Neural crest cell (in vitro differentiated cells): ENCODE measurements at places on chromosomes 5 and 9. TPM values are rescaled to one million over a fixed set of nuclear protein-coding genes. Genes with fewer than 3 reads are reported as not detected.

GRCh38 chr9:131237291-131237690 lies 39.0 kb downstream of the FAM78A start:
- DNase-seq: no peak

- no peak for DNase-seq
These were observed 357.5 kb downstream of the TAF11L14 start for GRCh38 chr5:17991775-17992174.

- DNase-seq: no peak
These were observed 719 bp upstream of the ISCA1 start for GRCh38 chr9:86282979-86283535.

DNA sequence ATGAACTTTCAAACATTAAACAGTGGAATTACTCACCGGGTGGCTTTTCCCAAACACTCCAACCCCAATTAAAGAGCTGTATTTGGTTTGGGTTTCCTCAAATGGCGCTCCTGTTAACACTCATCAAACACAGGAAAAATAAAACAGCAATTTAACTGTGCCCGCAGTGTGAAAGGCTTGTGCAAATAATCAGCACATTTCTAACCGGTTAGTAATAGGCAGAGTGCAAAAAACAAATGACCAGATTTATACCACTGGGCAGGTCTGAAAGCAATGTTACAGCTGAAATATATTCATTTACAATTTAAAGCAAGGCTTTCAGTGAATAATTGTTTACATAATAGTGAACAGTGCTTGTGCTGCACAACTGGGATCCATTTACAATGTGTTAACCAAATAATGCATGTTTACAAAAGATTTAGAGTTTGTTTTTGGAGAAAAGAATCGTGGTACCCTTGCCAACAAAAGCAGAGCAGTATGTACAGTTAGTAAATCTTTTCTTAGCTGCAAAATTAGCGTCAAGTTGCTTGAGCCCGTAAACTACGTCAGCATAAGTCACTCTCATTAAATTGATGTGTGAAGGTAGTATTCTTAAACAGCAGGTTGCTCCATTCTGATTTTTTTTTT lies 662.9 kb upstream of the ZNF608 start:
- no peak for DNase-seq

- no peak for DNase-seq
These were observed 8.8 kb upstream of the PLIN2 start for GRCh38 chr9:19136129-19136528.

EPB41L4B gene
- total RNA-seq: 1.2 and 1.4 TPM in 2 replicates

CACNA1B gene
- total RNA-seq: 3.0 and 3.1 TPM in 2 replicates

RANBP17 gene
- 24.2 and 26.9 TPM in 2 replicates for total RNA-seq

- no peak for DNase-seq
These were observed 5.5 kb upstream of the CAMLG start for GRCh38 chr5:134732819-134733218.

WNT8A gene
- not detected in 2 replicates for total RNA-seq

- DNase-seq: no peak
These were observed 86.3 kb upstream of the IRX1 start for GRCh38 chr5:3509290-3509689.

DNA sequence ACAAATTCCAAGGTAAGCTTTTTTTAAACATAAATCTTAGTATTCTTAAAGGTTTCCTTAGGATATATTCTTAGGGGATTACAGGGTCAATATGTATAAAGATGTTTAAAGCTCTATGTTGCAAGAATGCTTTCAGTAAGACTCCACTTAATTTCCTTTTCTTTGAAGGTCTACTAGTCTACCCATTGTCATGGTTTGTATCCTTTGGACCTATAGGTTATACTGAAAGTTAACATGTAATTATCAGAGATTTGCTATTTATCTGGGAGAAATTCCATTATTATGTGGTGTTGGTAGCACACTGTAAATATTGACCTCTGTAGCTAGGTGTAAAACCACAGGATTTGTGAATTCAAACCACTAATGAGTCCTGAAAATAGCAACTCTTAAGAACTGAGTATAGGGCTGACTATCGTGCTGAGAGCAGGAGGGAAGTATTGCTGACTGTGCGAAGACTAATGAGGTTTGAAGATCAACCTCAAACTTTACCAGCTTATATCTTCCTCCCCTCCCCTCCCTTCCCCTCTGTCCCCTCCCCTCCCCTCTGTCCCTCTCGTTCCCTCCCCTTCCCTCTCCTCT lies 85.6 kb downstream of the GADD45G start:
- DNase-seq: no peak

DNA sequence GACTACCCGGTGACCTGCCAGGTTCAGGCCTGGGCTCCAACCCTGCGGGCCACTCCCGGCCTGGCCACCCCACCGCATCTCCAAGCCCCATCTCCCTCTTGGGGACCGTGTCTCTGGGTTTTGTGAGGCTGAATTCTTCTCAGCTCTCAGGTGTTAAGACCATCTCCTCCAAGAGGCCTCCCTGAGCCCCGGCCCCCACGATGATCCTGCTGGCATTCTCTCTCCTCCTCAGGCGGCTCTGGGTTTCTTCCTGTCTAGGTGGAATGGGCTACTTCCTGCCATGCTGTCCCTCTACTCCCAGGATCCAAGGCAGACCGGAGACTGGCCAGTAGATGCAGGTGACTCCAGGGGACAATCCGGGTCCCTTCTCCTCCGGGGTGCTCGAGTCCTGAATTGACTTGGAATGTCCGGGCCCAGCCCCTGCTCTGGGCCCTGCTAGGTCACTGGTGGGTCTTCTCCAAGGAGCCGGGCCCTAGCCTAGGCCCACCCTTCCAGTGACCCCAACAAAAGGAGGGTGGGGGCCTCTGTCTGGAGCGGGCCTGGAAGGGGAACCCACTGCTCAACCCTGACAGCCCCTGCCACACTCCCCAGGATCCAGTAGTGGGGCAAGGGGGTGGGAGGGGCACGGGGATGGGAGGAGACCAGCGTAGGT lies 219.8 kb downstream of the C9orf50 start:
- DNase-seq: no peak

MAMDC2 gene
- total RNA-seq: 0.21 and 0.25 TPM in 2 replicates

SAPCD2 gene
- total RNA-seq: 29.8 and 31.1 TPM in 2 replicates

- peak; percentile 65 for DNase-seq
These were observed 26.8 kb upstream of the RPL26L1 start for GRCh38 chr5:172932313-172933017.

IL33 gene
- total RNA-seq: not detected in 2 replicates

SPAAR gene
- not detected in 2 replicates for total RNA-seq

DNA sequence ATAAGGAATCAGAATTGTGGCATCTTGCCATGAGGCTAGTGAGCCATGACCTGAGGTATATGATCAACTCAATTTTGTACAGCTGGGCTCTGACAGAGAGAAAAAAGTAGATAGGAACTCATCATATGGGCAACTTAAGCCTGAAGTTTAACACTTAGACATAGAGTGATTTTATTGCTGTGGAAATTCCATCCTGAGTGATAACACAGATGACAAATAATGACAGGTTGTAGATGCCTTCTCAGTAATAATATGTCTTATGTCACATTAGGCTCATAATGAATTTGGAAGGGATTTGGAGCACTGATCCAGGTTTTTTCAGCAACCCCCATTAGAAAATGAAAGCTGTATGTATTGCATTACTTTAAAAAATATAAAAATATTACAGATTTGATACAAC lies 744.6 kb downstream of the CDH12 start:
- DNase-seq: no peak

- no peak for DNase-seq
These were observed 37.7 kb downstream of the NEUROG1 start for GRCh38 chr5:135497971-135498636.

ANGPTL2 gene
- 17.9 and 19.2 TPM in 2 replicates for total RNA-seq

- DNase-seq: peak; percentile 15
These were observed at the start of gene TNFAIP8 for GRCh38 chr5:119355685-119356611. TNFAIP8 (plus strand) TSS chr5:119356019; CDS start chr5:119356091, 72 bp downstream.

DNA sequence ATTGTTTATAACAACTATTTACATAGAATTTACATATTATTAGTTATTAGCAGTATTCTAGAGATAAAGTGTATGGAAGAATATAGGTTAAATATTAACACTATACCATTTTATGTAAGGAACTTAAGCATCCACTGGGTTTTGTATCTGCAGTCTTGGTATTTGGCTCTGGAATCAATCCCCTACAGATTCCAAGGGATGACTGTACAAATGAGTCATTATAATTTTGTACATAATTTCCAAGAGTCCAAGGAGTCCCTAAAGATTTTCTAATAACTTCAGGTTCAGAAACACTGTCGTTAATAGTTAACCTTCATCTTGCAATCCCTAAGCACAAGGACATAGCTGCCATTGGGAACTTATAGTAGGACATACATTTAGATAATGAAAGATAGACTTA lies 254.8 kb upstream of the PDE4D start:
- no peak for DNase-seq

DNA sequence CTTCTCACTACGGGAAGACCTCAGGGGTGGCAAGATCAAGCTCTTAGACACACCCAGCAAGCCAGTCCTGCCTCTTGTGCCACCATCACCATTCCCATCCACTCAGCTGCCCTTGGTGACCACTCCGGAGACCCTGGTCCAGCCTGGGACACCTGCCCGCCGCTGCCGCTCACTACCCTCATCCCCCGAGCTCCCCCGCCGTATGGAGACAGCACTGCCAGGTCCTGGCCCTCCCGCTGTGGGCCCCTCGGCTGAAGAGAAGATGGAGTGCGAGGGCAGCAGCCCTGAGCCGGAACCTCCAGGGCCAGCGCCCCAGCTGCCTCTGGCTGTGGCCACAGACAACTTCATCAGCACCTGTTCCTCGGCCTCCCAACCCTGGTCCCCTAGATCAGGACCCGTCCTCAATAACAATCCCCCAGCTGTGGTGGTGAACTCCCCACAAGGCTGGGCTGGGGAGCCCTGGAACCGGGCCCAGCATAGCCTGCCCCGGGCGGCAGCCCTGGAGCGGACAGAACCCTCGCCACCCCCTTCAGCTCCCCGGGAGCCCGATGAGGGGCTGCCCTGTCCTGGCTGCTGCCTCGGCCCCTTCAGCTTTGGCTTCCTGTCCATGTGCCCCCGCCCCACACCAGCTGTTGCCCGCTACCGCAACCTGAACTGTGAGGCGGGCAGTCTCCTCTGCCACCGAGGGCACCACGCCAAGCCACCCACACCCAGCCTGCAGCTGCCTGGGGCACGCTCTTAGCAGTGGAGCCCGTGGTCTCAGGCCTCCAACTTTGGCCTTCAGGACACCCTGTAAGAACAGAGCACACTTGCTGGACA lies 4.1 kb downstream of the TESK1 start:
- no peak for DNase-seq

SURF6 gene
- 22.4 and 23.9 TPM in 2 replicates for total RNA-seq

ERGIC1 gene
- 106 and 108 TPM in 2 replicates for total RNA-seq

GRCh38 chr5:11212706-11213105 lies 451.7 kb upstream of the DAP start:
- DNase-seq: no peak

DNA sequence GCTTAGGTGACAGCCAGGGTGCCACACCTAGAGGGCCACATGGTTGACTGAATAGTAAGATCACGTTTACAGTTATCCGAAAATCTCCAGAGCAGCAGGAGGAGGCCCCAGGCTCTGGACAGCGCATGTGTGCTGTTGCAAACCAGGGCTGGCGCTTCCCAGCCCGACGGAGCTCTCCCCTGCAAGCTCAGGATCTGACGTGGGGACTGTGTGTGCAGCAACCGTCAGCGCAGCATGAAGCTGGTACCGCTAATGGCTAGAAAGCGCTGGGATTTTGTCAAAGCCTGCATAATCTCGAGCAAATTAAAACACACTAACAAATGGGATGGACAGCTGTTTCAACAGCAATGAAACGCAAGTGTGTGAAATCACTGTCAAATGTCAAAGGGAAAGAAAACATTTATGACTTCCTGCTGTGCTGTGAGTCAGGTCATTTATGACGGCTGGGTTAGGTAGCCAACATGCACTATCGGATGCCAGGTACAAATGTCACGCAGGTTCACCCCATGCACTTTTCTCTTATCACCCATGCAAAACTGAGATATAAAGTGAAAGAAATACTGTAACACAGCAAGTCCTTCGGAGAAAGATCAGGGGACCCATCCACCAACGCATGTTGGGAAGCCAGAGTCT lies 7.5 kb downstream of the SURF4 start:
- no peak for DNase-seq

RASGRF2 gene
- total RNA-seq: 0.14 and 0.19 TPM in 2 replicates

GRCh38 chr9:109901201-109901600 lies 121.2 kb downstream of the PALM2AKAP2 start:
- no peak for DNase-seq

- no peak for DNase-seq
These were observed 157.1 kb downstream of the ZNF462 start for GRCh38 chr9:107020040-107020530.

GRCh38 chr9:91001146-91001611 lies 199.6 kb downstream of the SYK start:
- DNase-seq: no peak

GRCh38 chr9:130938652-130939404 lies at the start of gene FIBCD1:
FIBCD1 (minus strand) TSS chr9:130939247; CDS start chr9:130938607, 640 bp downstream.
- DNase-seq: no peak

- no peak for DNase-seq
These were observed 3.2 kb upstream of the BTNL9 start for GRCh38 chr5:181036816-181037364.

PCA3 gene
- not detected in 2 replicates for total RNA-seq

PCDHGA4 gene
- total RNA-seq: 0.56 and 0.93 TPM in 2 replicates

DNA sequence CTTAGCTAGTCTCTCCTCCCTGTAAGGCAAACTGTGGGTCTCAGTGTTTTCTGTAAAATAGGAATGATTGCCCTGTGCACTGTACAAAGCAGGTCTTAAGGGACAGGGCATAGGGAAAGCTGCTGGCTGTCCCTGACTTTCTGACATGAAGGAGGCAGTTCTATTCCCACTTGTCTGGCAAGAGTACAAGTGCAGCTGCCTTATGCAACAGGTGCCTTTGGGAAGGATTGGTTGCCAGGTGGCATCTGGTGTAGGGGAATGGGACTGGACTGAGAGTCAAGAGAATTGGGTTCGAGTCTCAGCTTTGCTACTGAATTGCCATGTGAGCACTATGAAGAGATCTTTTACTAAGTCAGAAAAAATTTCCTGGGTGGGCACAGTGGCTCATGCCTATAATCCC lies 10.0 kb downstream of the BSPRY start:
- DNase-seq: no peak

DNA sequence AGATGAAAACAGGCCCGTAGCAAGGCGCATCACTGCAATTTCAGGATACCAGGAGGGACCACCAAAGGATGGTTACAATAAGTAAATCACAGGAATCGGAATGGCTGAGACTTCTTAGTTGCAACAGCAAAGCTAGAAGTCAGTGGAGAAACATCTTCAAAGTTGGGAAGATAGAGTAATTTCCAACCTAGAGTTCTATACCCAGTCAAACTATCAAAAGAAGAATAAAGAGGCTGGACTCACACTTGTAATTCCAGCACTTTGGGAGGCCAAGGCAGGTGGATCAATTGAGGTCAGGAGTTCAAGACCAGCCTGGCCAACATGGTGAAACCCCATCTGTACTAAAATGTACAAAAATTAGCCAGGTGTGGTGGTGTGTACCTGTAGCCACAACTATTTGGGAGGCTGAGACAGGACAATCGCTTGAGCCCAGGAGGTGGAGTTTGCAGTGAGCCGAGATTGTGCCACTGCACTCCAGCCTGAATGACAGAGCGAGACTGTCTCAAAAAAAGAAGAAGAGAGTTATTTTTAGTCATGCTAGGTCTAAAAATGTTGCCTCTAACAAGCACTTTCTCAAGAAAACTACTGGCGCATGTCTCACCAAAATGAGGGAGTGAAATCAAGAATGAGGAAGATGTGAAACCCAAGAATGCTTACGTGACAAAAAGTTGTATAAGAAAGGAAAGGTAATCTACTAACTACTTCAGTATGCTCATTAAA lies 267.7 kb downstream of the DENND1A start:
- DNase-seq: no peak

LRRC14B gene
- total RNA-seq: not detected in 2 replicates

GRCh38 chr9:32414856-32415255 lies 30.4 kb downstream of the ACO1 start:
- DNase-seq: no peak

- no peak for DNase-seq
These were observed 5.2 kb downstream of the WWC1 start for GRCh38 chr5:168296682-168297081.
